ENCODE measurements at places on chromosomes 11 and 22.

DNA sequence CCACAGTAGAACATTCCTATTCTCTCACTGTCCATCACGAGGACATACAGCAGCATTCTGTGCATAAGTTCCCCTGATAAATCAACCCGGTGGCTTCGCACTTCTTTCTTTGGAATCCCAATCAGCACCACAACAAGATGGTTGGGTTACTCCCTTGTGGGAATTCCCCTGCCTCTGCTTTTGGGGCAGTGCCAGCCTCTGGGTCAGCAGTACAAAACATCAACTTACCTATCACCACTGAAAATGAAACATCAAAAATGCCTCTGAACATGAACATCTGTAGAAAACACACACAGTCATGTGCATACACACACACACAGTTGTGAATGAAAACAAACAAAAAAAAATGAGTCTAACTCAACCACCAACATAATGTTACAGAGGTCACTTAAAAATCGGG, 79.3 kb downstream of the KCNA4 start:
- no peak for DNase-seq

- DNase-seq = no peak
Observed at GRCh38 chr11:6656936-6657335, 1.3 kb upstream of the DCHS1 start.

- DNase-seq = no peak
Observed at GRCh38 chr11:1937616-1938342, 9.4 kb upstream of the MRPL23 start.

GRCh38 chr22:49953027-49953679, 7.4 kb upstream of the PIM3 start:
- DNase-seq = no peak

GRCh38 chr22:33539902-33540751, 380.1 kb downstream of the LARGE1 start:
- peak; percentile 5 for DNase-seq

- peak; percentile 57 for DNase-seq
Observed at GRCh38 chr11:114846416-114846791, 168.1 kb downstream of the NXPE2 start.

DNA sequence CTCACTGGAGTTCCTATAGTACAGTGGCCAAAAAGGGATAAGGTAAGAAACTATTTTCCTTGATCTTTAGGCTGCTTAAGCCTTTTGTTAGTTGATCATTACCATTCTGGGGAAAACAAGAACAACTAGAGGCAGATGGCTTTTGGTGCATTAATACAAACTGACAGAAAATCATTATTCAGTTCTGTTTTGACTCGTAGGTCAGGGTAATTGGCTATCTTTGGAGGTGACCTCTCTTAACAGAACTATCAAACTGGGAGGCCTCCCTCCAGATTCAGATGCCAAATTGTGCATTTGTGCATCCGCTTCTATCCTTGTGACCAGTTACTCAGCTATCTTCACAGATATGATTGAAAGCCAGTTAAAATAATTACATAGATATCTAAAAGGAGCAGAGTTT, 23.2 kb upstream of the GRK2 start:
- no peak for DNase-seq
